EL (cell line): ENCODE measurements at places on chromosomes 6 and 20.

- peak; percentile 18 for DNase-seq
Observed at GRCh38 chr6:133590814-133591213, 298.1 kb upstream of the TCF21 start.

DNA sequence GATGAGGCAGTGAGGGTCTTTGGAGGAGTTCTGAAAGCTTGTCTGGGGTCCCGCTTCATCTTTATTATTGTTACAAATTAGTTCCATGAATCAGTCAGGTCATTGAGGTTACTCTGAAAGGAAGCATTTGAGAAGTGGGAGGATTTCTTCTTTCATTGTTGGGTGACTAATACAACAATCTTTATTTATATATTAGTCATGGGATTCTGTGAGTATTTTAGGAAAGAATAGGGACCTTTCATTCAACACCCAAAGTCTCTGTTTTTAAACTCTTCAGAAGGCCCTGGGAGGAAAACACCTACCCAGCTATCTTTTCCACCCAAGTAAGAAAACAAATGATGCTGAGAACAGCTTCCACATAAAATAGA lies 98.3 kb downstream of the SOD2 start:
- peak; percentile 76 for DNase-seq

- DNase-seq = no peak
Observed at GRCh38 chr20:14470977-14471661, 133.7 kb upstream of the FLRT3 start.

- peak; percentile 68 for DNase-seq
Observed at GRCh38 chr6:129766959-129767728, 57.2 kb upstream of the ARHGAP18 start.

- peak; percentile 37 for DNase-seq
Observed at GRCh38 chr6:111551521-111552231, 54.0 kb downstream of the TRAF3IP2 start.

DNA sequence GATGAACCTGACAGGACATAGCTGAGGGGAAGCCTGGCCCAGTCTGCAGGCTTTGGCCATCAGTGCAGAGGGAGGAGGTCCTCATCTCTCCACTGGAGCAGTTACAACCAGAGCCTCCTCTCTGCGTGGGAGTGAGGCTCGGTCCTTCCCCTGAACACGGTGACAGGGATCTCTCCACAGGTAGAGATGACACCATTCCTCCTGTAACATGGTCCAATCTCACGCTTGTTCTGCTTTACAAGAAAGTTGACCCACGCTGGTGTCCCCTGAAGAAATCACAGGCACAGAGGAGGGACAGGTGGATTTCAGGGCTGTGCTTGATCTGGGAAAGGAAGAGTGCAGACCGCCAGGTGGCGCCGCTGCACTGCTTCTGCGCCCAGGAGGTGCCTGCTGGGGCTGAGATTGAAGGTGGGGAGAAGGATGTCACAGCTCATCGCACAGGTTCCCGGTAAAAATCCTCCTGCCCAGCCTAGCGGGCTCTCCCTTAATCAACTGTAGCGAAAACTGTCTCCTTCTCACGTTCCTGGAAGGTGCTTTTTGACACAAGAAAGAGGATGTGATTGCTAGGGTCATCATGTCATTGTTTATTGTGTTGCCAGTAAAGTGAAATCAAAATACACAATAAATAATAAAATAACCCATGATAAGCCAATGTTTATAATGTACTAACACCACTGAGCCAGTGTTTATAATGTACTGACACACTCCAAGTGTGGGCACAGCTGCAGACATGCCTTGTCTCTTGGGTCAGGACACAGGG lies 20.4 kb downstream of the HLA-G start:
- DNase-seq = peak; percentile 53

GRCh38 chr20:34983089-34983820 lies 27.6 kb downstream of the MYH7B start:
- no peak for DNase-seq

DNA sequence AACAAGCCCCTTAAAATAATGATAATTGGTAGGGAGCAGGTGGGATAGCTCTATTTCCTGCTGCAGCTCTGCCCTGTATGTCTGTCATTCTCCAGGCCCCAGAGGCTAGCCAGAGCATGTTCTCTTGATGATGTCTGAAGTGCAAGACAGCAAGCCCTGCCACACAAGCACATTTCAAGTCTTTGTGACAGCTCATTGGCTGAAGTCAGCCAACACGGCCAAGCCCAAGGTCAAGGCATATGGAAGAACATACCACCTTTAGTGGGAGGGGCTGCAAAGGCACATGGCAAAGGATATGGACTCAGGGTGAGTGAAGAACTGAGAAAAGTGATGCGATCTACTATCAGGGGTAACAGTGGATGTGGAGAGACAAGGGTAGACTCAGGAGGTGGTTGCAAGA lies 116.1 kb downstream of the PRND start:
- no peak for DNase-seq

DNA sequence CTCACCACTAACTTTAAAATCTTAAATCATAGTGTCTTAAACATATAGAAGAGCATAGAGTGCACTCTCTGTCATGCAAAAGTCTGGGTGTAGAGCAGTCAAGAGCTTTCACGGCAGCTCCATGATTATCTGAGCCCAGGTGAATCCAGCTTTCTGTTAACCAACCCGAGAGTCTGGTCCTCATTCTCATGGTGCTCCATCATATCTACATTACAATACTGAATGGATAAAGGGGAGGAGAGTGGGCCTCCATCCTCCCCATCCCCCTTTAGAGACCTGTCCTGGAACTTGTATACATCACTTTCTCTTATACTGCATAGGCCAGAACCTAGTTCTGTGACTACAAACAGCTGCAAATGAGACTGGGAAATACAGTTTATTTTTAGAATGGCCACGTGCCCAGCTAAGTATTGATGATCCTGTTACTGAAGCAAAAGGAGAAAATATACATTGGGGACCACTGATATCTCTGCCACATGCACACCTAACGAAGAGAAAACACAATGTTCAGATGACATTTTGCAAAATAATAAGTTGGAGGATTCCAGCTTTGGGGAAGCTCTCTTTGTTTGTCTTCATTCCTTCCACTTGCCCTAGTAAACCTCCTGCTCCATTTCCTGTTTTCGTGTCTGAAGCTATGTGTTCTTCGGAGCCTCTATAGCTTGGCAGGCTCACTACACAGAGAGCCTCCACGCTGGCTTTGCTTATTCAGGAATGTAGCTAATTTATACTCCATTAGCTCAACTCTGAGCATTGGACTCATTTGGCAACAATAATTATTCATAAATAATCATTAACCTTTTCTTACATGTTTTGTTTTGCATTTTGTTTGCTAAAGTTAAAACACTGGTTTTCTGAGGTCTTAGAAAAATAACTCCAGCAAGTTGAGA lies 110.1 kb downstream of the IYD start:
- no peak for DNase-seq

DNA sequence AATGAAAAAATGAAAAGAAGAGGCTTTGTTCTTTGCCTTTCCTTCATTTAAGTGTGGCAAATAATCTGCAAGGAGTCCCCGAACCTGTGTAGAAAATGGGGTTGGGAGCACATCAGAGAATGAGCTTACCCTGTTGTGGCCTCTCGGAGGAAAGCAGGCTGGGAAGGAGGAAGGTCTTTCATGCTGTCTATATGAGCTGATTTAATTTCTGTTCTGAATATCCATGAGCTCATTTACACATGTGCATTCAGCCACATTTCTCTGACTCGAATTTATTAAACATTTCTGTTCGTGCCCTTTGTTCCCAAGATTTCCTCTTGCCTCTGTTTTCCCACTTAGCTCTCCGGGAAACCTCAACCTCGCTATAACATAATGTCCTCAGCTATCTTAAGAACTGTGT lies 584.4 kb upstream of the CDH4 start:
- DNase-seq = no peak

- peak; percentile 85 for DNase-seq
Observed at GRCh38 chr6:113351173-113351834, 505.8 kb upstream of the MARCKS start.

- no peak for DNase-seq
Observed at GRCh38 chr20:1942061-1942460, 46.9 kb downstream of the SIRPA start.

DNA sequence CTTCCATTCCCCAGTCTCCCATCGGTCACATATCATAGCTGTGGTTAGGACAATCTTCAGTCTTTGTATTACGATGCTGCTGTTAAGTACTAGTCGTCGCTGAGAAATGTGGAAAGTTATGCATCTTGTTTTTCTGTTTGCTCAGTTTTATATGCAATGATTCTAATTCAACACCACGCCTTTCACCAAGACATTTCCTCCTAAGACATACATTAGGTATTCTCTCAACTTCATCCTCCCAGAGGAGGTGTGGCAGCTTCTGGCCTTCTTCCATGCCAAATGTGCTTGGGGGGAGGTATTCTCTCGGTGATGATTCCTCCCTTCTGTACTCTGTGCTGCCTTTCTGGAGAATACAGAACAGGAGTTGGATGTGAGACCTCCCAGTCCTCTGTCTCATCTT lies 66.1 kb downstream of the B4GALT5 start:
- DNase-seq = peak; percentile 71
